Fibroblast of lung (primary cell): ENCODE measurements at places on chromosomes 12 and 14. TPM values are rescaled to one million over a fixed set of nuclear protein-coding genes. Genes with fewer than 3 reads are reported as not detected.

Gene IRAK3
- total RNA-seq = 7.4 and 11.1 TPM in 2 replicates

Gene GZMH
- not detected in 2 replicates for total RNA-seq

Gene ERP27
- total RNA-seq = 0.17 TPM in 1 of 2 replicates, not detected in the other

Gene TMEM253
- total RNA-seq = not detected in 2 replicates

Gene C14orf180
- total RNA-seq = not detected in 2 replicates

Gene TMEM19
- 21.6 and 25.1 TPM in 2 replicates for total RNA-seq

Gene MYF6
- under 0.01 TPM in 1 of 2 replicates, not detected in the other for total RNA-seq

Gene TSPAN8
- total RNA-seq = under 0.01 and 0.17 TPM in 2 replicates
